CD4-positive, alpha-beta memory T cell (primary cell): ENCODE measurements at places on chromosomes 1 and 21. TPM values are rescaled to one million over a fixed set of nuclear protein-coding genes. Genes with fewer than 3 reads are reported as not detected.

Gene SNX7
- total RNA-seq: 0.83 TPM

Gene RHBDL2
- total RNA-seq: not detected

Gene NTMT2
- total RNA-seq: not detected

Gene UBL4B
- not detected for total RNA-seq

Gene C1QA
- 1.2 TPM for total RNA-seq

Gene FHAD1
- total RNA-seq: not detected

Gene KCNJ6
- not detected for total RNA-seq

Gene OR2T2
- total RNA-seq: not detected

Gene PLD5
- total RNA-seq: not detected

Gene GJA5
- total RNA-seq: not detected

Gene ETV3L
- total RNA-seq: not detected

Gene SLC35F3
- not detected for total RNA-seq

Gene IFI44
- total RNA-seq: 45.6 TPM

Gene PTBP2
- 21.0 TPM for total RNA-seq

Gene PCNX2
- total RNA-seq: 109 TPM

Gene LCE1C
- total RNA-seq: not detected

Gene PLA2G2C
- not detected for total RNA-seq

Gene CA6
- total RNA-seq: not detected

Gene CPTP
- total RNA-seq: 25.0 TPM

Gene FYB2
- total RNA-seq: not detected

Gene FAM72C
- total RNA-seq: 0.20 TPM

Gene DNALI1
- total RNA-seq: not detected

Gene LACTBL1
- not detected for total RNA-seq

Gene RPS6KC1
- total RNA-seq: 13.2 TPM

Gene DDAH1
- not detected for total RNA-seq

Gene FAM229A
- total RNA-seq: 32.2 TPM

Gene ERVH48-1
- not detected for total RNA-seq
